Stimulated activated CD8-positive, alpha-beta memory T cell treated with anti-CD3 and anti-CD28 coated beads, Interleukin-4, amount 100 ng/mL, for 1 hour (primary cell): ENCODE measurements at places on chromosomes 1 and 21.

DNA sequence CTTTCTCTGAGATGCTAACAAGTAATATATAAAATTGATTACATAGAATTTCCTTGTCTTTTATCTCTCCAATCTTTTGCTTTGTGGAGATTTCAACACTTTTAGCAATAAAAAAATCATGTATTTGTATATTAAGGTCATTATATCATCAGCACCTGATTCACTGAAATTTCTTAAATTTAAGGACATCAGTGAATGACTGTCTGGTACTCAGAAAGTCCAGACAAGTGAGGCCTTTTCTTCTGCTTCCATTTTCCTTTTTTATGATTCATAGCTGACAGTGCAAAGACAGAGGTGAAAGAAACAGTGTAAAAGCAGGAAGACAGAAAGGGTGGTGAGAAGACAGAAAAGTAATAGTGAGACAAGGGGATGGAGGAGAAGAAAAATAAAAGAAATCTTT lies 54.6 kb downstream of the FASLG start:
- no peak for DNase-seq

GRCh38 chr1:228695015-228695955 lies 40.0 kb upstream of the RHOU start:
- no peak for DNase-seq

GRCh38 chr1:162984699-162985098 lies 84.5 kb upstream of the RGS4 start:
- no peak for DNase-seq

- no peak for DNase-seq
These were observed 45.6 kb upstream of the RBM34 start for GRCh38 chr1:235206533-235207208.

- DNase-seq: no peak
These were observed 8.1 kb downstream of the MTHFR start for GRCh38 chr1:11797525-11798216.

- no peak for DNase-seq
These were observed 11.3 kb downstream of the TMCC2 start for GRCh38 chr1:205239078-205239477.

DNA sequence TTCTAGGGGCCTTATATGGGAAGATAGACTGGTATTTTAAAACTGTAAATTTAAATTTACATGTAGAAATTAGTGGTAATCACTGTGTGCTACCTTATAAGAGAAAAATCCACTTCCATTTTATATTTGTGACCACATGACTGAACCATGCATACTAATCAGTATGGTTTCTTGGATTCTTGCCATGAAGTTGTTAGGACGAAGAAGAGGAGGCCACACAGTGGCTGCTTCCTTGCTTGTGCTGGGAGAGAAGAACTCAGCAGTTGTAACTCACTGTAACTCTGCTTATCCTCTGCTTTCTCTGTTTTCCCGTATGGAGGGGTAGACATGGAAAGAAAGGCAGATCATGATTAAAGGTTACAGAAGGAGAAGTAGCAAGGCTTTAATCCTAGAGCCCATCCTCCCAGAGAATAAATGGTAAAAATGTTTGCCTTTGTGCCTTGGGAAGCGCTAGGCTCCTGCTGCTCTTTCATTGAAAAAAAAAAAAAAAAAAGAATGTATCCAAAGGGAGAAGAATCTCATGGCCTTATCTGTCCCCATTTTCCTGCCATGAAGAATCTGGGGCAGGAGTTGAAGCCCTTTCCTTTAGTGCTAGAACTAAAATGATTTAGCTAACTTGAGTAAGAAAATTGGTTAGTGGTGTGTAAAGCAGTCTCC lies 32.4 kb downstream of the KCTD3 start:
- no peak for DNase-seq

DNA sequence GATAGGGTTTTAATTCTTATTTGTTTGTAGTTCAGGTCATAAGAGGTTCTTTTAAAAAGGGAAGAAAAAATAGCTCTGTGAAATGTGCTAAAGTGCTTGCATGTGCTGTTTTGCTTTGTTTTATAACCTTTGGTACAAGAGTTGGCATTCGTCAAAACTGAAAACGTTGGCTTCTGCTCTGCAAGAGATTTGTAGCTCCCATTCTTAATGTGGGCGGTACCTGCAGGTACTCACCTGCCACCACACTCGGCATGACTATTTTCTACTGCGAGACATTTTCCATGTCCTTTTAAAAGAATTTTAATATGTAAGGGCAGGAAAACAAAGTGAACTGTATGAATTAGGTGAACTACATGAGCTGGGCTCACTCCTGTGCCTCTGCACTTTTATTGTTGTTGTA lies 92.6 kb downstream of the ADARB1 start:
- DNase-seq: no peak

DNA sequence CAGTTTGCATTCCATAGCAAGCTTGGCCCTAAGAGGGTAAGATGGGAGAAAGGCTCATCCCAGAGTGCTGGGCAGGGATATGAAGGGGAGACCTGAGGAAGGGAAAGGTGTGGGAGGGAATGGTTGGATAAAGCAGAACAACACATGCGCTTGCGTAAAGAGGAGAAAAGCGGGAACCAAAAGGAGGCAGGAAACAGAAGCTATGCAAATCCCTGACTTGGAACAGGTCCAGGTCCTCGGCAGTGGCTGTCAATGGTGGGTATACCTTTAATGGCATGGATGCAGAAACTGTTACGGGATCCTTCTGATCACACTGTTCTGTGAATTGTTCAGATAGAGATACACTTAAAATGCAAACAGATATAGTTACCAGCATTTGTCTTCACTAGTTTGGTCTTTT lies 455.6 kb downstream of the SIPA1L2 start:
- no peak for DNase-seq

GRCh38 chr1:220224611-220225124 lies 47.6 kb downstream of the RAB3GAP2 start:
- DNase-seq: no peak

- no peak for DNase-seq
These were observed 12.2 kb downstream of the MSH4 start for GRCh38 chr1:75808921-75809320.

DNA sequence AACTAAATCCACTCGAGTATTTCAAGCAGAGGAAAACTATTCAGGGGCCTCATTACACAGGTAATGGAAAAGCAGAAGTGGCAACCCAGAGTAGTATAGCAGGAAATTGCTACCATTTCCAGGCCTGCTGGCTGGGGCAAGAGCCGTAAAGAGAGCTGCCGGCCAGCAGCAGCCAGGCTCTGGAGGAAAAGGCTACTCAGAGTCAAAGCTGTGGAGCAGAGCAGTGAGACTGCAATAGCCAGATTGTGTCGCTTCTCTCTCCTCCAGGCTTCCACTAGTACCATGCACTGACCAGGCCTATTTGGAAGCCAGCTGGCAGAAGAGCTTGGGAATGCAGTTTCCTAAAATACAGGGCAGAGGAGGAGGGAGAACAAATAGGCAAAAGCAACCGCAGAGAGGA lies 155.5 kb downstream of the OMA1 start:
- DNase-seq: no peak

DNA sequence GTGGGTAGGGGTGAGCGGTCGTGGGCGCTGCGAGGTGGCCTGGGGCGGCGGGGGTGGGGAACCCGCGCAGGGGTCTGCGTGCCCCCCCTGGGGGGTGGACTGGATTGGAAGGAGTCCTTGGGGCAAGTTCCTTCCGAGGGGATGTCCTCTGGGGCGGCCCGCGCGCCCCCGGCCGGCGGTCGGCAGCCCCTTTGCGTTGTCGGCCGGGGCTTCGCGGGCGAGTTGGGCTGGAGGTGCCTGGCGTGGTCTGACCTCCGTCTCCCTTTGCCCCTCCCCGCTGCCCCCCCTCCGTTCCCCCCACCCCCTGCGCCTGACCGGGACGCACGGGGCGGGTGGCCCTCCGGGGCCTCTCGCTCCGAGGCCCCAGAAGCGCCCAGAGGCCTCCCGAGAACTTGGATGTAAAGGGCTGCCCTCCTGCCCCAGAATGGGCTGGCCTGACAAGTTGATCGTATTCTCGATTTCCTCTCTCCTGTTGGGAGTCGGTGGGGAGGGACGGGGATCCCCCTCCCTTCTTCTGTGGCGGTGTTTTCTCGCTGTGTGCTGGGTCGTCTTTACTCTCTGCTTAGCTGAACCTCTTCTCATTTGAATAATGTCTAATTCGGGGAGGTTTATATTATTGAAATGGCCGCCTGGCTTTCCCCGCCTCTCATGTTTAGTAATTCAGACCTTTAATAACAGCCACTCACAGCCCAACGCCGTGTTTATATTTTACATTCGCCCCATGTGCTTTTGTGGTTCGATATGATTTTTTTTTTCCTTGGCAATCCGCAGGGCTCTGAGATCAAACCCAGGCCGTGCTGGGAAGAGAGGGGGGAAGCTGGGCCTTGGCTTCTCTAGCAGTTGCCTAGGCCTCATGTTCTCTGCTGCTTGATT lies 1.3 kb downstream of the POU2F1 start:
- peak; percentile 42 for DNase-seq

DNA sequence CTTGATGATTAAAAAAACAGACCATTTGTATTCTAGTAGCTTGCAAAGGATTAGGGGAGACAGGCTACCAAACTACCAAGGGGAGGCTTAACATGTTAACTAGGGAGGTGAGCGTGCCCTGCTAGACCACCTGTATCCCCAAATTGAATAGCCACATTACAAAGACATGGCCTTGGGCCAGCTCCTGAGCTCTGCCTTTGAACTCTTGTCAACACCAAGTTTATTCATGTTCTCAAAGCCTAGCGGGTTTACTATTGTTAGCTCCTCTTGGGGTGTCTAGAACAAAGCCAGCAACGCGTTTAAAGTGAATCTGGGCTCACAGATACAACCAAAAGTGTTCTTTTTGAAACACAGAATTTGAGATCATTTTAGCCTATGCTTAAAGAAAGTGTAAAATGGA lies 36.3 kb downstream of the SMYD2 start:
- no peak for DNase-seq

DNA sequence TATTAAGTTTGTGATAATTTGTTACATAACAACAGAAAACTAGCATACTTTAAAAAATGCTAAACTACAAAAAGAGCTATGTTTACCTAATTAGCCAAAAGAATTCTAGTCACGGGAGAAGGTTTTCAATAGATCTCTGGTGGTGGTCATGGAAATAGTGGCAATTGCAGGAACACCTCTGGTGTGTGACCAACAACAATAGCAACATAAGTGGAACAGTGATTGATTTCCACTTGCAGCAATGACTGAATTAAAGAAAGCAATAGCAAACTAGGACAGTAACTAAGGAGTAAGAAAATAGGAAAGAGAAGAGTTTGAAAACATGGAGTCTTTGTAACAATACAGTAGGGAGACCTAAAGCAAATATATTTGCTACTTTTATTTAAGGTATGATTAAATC lies 171.3 kb upstream of the ADGRL4 start:
- DNase-seq: no peak

DNA sequence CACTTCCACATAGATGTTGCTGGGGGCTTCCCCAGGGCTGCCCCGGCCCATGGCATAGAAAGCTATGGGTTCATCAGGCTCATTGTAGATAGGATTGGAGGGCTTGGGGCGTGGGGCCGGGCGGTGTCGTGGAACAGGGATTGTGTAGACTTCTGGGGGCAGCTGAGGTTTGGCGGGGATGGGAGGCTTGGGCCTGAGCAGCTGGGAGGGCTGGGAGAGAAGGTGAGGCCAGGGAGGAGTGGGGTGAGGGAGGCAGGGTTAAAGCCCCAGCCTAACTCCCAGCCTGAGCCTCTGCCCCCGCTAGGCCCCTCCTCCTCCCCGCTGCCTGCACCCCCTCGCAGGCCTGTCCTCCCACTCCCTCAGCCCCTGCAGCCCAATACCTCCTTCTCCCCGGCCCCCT lies 7.4 kb downstream of the SH2D2A start:
- no peak for DNase-seq

DNA sequence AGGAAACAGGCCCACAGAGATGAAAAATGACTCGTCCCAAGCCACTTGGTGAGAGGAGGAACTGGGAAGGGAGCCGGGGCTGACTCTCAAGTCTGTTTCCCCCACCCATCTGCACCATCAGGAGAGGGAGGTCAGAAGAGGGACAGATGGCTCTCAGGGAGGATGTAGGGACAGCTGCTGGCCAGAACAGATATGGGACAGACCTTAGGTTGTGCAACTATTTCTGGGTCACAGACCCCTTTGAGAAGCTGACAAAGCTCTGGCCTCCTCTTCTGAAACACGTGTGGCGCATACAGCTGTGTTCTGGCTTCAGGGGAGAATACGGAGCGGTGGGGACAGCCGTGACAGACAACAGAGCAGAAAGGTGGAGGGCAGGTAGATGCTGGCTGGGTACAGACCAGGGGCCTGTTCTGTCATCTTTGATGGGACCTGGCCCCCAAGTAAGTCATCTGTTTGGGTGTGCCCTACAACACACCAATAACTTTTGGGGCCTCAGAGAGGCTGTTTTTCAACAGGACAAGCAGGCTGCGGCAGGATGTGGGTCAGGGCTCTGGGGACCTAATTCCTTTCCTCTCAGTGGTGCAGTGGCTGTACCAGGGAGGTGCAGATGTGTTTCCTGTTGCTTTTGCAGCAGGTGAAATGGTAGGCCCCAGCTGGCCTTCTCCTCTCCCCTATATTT lies 7.3 kb downstream of the SH3BGRL3 start:
- DNase-seq: no peak

DNA sequence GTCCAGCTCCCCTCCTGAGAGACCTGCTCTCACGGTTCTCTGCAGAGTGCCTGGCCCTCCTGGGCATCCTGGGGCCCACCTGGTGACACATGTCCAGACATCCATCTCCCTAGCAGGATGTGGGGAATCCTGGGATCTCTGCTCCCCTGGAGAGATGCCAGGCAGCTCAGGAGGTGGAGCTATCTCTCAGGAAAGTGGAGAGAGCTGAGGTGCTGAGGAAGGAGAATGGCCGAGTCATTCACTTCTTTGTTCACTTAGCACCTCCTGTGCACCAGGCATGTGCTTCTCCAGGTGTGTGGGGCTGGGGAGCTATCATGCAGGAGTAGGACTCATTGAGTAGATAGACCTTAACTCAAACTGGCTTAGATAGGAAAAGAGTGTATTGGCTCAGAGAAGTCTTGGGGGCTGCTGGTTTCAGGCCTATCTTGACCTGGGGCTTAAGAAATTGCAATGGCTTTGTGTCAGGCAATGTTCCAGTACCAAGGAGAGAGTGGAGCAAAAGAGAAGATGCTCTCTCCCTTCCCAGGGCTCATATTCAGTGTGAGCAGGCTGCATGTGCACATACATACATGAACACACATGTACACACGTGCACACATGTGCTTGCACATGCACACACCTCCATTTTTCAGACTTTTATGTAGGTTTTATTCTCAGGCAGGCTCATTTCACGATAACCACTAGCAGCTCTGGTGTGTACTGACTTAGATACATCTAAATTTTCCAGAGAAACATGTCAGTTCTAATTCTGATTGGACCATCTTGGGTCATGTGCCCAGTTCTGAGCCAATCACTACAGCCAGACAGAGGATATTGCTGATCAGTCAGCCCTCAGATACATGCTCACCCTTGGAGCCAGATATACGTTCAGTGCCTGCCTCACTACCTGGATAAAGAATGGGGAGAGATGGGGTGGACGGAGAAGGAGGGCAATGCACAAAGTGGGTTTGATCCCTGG lies 437.6 kb downstream of the PTPRU start:
- DNase-seq: no peak

GRCh38 chr1:30789388-30790255 lies 32.0 kb upstream of the LAPTM5 start:
- no peak for DNase-seq

DNA sequence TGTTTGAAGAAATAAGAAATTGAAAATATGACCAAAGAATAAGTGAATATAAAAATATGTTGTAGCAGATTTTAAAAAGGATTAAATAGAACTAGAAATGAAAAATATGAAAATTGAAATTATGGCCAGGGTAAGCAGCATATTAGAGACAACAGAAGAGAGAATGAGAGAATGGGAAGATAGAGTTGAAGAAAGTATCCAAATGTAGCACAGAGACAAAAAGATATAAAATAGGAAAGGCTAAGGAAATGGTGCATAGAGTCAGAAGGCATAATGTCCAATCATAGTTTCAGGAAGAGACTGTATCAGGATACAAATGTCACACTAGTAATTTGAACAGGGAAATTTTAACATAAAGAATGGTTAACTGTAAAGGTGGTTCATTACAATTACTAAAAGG lies 29.5 kb downstream of the AZIN2 start:
- DNase-seq: no peak
